Muscle of back (tissue), 13 donors: ENCODE measurements at places on chromosomes 3 and 15.
A peak's percentile ranks its signal among the peaks of the same experiment; 100 is the strongest.

- no peak for DNase-seq
Measured at GRCh38 chr3:53084310-53085001, 38.6 kb upstream of the SFMBT1 start.

GRCh38 chr3:9380014-9380413 lies 17.2 kb downstream of the THUMPD3 start:
- DNase-seq, result no peak

GRCh38 chr3:161673866-161674265 lies 177.3 kb downstream of the OTOL1 start:
- no peak for DNase-seq

DNA sequence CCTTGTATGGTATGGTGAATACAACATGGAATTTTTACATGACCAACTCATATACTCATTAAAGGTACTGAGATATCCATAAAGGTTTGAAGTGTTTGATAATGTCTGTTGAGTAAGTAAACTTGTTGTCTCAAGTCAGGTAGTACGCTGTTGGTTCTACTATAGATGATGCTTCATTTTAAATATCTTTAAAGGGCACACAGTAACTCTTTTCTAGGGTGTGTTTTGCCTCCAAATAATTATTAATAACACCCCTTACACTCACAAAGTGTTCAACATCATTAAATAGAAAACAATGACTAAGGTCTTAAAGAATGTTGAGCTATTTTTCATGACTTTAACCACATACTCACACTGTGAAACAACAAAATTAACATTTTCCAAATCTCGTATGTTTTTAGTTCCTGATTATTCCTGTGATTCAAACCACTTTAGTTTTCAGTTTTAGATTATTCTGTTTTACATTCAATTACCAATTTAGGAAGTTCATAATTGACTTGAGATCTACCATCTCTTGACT lies 220.0 kb upstream of the NANOGP8 start:
- DNase-seq, result no peak

- no peak for DNase-seq
Measured at GRCh38 chr3:42807929-42808328, 1.3 kb upstream of the ACKR2 start.

- peak; percentile 80 for DNase-seq
Measured at GRCh38 chr3:149512073-149512782, 37.7 kb downstream of the TM4SF4 start.

GRCh38 chr3:54530944-54531343 lies 396.9 kb downstream of the LRTM1 start:
- no peak for DNase-seq

- DNase-seq, result no peak
Measured at GRCh38 chr3:135226057-135226456, 431.0 kb downstream of the EPHB1 start.

DNA sequence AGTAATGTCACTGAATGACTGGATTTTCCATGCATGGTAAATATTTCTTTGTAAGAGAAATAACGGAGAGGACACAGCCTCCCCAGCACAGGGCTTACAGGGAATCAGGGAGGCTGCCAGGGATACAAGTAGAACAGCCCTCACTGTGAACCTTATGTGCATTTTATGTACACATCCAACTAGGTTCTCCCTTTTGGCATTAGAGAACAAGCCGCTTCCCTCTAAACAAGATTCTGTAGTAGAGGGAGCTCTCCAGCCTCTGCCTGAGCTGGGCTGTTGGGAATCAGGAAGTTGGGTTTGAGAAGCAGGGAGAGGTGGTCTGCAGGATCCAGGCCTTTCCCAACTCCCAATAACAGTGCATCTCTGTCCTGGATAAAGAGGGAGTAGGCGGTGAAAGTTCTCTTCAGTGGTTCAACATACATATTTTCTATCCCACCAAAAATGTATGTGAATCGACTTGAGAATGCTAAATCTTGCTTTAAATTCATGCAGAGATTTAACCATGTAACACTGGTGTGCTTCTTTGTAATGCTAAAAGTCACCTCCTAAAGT lies 83.7 kb downstream of the ARNT2 start:
- no peak for DNase-seq

- DNase-seq, result no peak
Measured at GRCh38 chr3:114272271-114272670, 21.6 kb upstream of the TIGIT start.

DNA sequence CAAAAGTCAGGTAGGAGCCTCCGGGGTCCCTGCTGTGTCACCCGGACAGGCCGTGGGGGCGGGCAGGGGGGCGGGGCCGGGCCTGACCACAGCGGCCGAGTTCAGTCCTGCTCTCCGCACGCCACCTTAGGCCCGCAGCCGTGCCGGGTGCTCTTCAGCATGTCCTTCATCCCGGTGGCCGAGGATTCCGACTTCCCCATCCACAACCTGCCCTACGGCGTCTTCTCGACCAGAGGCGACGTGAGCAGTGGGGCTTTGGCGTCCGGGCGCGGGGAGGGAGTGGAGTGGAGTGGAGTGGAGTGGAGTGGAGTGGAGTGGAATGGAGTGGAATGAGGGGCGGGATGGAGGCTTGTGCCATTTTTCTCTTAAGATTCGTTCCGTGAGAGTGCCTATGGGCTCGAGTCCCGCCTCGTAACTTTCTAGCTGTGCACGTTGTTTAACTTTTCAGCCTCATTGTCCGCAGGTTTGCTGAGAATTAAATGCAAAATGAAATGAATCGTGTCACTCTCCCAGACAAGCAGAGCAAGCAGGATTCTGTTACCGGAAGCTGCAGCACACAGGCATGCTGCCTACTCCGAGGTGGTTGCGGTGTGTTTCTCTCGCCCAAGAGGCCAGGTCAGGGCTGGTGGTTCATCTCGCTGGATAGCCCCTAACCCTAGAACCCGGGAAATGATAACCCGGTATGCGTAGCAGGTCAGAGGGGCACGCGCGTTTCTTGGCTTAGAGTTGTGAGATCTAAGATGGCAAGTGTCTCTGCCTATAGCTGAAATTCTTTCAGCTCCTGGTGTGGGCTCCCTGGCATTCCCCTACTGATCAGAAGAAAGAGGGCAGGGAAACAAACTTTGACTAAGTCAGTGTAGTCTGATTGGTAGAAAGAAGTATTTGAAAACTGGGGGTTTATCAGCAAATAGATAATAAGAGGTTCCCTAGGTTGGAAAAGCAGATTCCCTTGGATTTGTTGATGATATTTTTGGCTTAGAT lies at the start of gene FAH:
FAH (plus strand) TSS at position 104 of the 981 bp plus-strand sequence; CDS start at position 160, 56 bp downstream.
- peak; percentile 86 for DNase-seq

DNA sequence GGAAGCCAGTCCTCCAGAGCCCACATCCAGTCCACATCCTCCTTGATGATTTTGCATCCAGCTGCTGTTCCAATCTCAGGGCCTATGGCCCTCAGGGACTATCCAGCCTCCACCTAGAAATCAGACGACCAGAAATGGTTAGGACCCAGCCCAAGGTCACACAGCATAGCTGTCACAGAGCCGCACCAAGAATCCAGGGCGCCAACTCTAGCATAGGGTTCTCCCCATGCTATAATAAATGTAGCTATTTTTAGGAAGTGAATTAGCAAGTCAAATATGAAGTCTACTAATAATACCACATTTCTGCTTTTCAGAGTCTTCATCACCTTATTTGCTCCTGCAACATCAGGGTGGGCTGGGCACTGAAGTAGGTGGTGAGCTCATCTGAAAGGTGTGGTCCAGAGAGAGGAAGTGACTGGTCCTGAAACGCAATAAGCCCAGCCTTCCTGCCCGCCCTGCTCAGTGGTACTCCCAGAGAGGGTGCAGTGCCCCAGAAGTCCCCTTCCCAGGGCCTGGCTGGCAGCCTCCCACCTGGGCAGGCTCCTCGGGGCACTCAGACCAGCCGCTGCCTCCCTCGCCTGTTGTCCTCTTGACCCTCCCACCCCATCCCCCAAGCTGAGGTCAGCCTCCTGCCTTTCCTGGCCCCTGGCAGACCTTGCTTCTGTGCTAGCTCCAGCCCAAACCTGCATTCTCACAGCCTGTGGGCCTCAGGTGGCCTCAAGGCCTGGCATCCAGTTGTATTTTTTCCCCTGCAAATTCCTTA lies 17.6 kb upstream of the CYP11A1 start:
- peak; percentile 57 for DNase-seq

GRCh38 chr15:50876989-50877360 lies 31.5 kb upstream of the AP4E1 start:
- DNase-seq, result peak; percentile 92

DNA sequence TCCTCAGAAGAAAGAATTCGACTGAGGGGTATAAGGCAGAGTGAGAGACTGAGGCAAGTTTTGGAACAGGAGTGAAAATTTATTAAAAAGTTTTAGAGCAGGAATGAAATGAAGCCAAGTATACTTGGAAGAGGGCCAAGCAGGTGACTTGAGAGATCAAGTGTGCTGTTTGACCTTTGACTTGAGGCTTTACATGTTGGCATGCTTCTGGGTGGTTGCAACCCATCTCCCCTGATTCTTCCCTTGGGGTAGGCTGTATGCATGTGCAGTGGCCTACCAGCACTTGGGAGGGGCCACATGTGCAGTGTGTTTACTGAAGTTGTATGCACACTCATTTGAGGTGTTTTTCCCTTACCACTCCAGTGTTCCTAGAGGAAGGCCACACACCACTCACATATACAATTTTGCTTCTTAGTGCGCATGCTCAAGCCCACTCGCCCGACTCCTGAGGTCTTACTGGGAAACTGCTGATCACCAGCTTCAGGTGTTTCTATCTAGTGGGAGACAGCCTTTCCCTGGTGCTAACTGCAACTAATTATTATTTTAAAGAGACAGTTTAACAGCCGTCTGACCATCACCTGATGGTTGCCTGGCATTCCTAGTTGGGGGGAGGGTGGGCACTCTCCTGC lies 61.5 kb upstream of the CADPS start:
- no peak for DNase-seq

DNA sequence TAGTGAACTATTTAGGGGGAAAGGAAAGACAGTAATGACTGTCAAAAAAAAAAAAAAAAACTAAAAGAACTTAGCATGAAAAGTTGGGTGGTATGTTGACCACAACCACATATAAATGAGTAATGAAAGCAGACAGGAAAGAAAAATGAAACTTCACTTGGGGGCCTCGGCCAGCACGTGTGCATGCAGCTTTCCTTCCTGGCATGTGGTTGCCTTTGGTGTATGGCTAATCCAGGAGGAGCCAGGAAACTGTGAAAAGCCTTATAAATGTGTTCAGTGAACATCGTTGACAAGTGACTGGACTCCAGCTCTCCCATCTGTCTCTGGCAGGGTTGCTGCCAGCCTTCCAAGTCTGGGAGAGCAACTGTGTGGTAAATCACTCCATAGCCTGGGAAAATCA lies 195.1 kb downstream of the DTWD1 start:
- peak; percentile 51 for DNase-seq

DNA sequence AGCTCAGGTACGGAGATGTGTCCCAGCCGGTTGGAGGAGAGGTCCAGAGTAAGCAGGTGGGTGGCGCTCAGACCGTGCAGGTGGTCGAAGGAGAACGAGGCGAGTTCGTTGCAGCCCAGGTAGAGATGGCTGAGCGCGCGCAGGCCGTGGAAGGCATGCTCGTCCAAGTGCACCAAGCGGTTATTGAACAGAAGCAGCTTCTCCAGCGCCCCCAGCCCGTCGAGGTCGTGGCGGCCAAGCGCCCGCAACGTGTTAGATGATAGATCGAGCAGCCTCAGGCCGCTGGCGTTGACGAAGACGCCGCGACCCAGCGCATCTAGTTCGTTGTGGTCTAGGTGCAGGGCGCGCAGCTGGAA lies 648 bp downstream of the AMIGO3 start:
- no peak for DNase-seq

- no peak for DNase-seq
Measured at GRCh38 chr3:71849681-71850080, 64.7 kb upstream of the PROK2 start.

- no peak for DNase-seq
Measured at GRCh38 chr3:94709249-94709902, 646.5 kb downstream of the NSUN3 start.

GRCh38 chr3:49001155-49001554 lies 6.0 kb upstream of the WDR6 start:
- no peak for DNase-seq

- DNase-seq, result no peak
Measured at GRCh38 chr3:175066617-175067415, 207.7 kb downstream of the NAALADL2 start.

GRCh38 chr15:79003301-79003700 lies 58.5 kb upstream of the CTSH start:
- no peak for DNase-seq

DNA sequence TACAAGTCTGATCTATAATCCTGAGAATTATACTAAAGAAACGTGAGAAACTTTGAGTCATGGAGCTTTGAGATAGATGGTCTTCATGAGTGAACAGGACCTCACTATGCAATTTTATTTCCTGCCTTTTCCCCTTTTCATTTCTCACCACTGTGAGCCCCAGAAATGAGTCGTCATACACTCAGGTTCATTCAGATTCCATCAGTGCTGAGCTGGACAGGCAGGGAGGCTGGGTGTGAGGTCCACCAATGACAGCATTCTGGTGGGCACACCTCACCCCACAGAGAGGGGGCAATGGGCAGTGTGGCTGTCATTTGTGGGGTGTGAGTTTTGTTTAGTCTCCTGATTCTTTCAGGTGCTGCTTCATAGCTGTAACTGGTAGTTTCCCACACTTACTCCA lies 16.9 kb downstream of the TIGIT start:
- DNase-seq, result no peak

DNA sequence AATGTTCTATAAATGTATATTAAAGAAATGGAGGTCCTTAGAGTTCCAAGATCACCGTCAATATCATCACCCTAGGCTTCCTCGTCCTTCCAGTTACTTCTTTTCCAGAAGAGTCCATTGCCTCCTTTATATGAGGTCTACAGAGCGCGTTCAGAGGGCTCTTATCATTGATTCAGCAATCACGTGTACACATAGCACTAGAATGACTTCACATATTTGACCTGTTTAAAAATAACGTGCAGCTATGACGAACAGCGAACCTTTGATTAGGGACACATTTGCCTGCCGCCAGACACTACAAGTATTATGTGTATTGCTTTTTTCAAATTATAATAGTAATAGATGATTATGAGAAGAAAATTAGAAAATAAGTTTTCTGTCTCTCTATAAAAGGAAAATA lies 26.0 kb downstream of the IGF1R start:
- DNase-seq, result no peak

- peak; percentile 90 for DNase-seq
Measured at GRCh38 chr3:177491296-177492032, 294.2 kb upstream of the TBL1XR1 start.

- no peak for DNase-seq
Measured at GRCh38 chr3:154061001-154061370, 60.2 kb upstream of the ARHGEF26 start.

GRCh38 chr3:152729906-152730305 lies 105.0 kb upstream of the P2RY1 start:
- no peak for DNase-seq

- DNase-seq, result no peak
Measured at GRCh38 chr15:92541291-92542200, 114.0 kb downstream of the FAM174B start.
